Stimulated activated memory B cell treated with anti-CD40 and anti-IgM and Interleukin-4, amounts not matched to agents 10 μg/mL and 1 μg/mL and 100 μg/mL, for 72 hours (primary cell): ENCODE measurements at places on chromosomes 5 and 9.
A peak's percentile ranks its signal among the peaks of the same experiment; 100 is the strongest.

DNA sequence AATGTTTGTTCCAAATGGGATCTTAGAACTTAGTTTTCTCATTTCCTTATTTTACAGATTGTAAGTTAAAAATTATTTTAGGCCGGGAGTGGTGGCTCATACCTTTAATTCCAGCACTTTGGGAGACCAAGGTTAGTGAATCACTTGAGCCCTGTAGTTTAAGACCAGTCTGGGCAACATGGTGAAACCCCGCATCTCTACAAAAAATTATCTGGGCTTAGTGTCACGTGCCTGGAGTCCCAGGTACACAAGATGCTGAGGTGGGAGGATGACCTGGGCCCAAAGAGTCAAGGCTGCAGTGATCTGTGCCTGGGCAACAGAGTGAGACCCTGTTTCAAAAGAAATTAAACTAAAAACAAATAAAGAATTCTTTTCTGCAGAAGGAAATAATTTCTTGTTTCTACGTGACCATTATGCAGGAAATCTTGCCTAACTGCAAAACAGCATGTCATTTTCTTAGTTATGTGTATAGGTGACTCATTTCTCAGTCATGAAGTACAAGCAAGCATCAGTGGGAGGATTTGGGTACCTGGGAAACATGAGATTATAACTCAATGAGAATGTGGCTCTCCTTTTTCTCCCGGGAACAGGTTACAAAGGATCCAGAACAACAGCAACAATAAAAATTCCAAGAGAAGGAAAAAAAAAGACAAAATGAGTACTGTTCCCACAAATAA lies 375.1 kb upstream of the ST8SIA4 start:
- no peak for ATAC-seq

DNA sequence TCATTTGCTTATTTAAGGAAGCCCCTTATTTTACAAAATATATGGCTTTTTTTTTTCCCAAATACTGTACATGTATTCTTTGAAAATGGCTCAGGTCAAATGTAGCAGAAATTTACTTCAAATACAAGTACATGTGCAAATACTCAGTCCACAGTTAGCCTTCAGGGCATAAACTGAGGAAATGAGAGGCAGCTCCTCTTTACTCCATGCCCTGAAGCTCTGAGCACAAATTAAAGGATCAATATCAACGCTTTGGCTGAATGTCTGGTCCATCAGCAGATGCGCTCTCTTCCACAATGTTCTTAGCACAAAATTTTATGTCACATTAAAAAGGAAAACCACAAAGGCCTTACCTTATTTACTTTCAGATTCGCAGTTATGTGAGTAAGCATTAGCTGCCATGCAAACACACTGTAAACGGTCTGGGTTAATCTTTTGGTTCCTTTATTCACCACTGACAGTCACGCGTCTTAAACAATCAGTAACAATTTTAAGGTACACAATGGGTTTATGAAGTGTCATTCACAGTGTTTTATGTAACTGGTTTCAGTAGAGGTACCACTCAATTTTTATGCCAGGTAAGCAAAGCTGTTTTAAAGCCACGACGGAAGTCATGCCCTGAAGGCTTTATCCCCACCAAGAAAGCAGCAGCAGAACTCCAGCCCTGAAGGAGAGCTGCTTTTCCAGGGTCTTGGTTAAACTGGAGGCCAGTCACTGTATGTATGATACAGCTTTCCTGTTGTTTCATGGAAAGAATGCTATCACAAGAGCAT lies 103.4 kb downstream of the OTULIN start:
- no peak for ATAC-seq

DNA sequence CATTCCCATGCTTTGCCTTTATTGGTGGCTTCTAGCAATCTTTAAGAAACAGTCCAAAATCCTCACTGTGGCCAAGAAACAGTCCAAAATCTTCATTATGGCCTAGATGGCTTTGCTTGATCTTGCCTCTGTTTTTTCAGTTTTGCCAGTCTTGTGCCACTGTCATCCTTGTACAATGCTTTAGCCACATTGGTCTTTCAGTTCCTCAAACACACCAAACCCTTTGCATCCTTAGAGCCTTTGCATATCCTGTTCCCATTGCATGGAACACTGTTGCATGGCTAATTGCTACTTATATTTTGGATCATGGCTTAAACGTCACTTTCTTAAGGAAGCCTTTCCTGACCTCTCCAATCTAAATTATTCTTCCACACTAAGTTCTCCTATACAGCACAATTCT lies 22.1 kb downstream of the MRRF start:
- ATAC-seq, result peak; percentile 90

- ATAC-seq, result no peak
These were observed 6.2 kb upstream of the SPINK4 start for GRCh38 chr9:33233626-33234342.

DNA sequence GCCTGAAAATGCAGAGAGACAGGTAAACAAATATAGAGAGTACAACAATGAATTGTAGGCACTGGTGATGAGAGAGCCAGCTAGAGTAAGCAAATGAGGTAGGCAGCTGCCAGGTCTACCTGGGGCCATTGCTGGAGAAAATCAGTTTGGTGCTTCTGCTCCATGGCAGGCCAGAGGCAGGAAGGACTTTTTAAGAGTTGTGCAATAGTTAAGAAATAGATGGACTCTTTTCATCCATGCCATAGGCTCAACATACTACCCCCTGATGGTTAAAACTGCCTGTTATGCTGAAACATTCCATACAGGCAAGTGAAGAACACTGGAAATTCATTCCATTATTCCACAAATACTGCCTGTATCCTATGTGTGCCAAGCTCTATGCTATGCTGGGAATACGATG lies 86.5 kb upstream of the CCDC112 start:
- ATAC-seq, result no peak

DNA sequence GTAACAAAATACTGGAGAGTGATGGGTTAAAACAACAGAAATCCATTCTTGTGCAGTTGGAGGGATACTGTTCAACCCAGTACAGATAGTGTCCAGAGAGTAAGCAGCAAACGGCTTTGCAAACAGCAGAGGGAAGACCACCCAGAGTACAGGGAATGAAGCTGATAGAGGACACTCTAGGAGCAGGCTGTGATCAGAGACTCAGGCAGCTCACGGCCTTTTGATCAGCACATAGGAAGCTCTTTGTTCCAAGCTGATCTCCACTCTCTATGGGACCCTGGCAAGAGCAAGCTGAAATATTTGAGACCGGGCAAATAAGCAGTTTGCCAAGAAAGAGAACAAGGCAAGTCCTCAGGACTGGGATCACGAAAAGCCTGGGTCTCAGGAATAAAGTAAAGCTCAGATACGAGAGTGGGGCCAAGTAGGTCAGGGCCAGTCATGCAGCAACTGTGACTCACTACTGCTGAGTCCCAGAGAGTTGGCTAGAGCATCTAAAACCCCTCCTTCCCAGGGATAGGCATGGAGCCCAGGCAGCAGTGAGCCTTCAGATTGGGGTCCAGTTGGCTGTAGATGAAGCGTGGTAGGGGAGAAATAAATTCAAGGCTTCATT lies 52.4 kb downstream of the MELK start:
- ATAC-seq, result no peak

- no peak for ATAC-seq
These were observed 53.2 kb downstream of the C5orf22 start for GRCh38 chr5:31585166-31585894.

DNA sequence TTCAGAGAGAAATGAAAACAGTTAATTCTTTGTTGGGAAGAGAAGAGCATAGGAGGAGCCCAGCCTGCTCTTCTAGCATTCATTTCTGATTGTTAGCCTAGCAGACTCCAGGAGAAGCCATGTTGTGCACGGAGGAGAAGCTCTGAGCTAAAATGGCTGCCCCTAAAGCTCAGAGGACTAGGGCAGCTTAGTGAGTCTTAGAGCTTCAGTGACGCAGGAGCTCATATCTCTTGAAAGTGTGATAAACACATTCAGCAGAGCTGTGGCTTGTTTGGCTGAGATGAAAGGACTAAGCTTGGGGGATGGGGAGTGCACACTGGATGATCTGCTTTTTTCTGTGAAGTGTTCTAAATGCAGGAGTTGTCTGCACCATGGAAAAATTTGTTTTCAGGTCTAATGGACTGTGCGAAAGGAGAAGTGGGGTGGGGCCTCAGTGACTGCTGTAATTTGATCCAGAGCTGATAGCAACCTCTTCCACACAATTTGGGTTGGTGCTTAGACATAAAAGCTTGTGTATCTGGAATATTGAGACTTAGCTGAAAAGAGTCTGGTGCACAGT lies 58.5 kb downstream of the ZNF462 start:
- ATAC-seq, result no peak

GRCh38 chr5:99621772-99622681 lies 693.2 kb upstream of the CHD1 start:
- ATAC-seq, result no peak

GRCh38 chr5:164893071-164893470 lies 1387.7 kb downstream of the MAT2B start:
- no peak for ATAC-seq

- peak; percentile 88 for ATAC-seq
These were observed 354.8 kb downstream of the TMEM232 start for GRCh38 chr5:110371725-110372041.

DNA sequence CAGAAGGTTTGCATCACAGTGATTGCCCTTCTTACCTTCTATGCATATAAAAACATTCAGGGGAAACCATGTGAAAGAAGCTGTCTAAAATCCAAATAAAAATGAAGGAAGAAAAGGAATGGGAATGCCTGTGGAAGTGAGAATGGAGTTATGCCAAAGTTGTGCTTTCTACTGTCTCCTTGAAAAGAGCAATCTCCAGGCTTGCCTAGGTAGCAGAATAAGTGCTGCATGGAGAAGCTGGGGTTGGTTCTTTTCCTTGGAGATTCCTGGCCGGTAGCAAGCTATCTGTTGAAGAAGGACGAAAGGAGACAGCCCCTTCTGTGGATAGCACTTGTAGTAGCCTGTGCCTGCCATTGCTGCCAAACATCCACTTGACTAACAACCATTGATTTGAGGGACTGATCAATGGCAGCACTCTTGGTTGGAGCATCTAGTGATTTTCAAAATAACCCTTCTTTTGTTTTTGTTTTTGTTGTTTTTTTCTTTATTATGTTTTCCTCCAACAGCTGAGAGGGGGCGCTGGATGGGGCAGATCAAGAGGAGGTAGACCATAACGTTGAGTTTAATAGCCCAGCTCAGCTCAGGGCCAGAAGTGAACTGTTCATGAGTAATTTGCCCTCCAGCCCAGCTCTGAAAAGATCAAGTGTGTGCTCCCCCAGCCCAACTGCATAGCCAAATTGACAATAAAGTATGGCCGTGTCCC lies 1.6 kb downstream of the PLCXD3 start:
- peak; percentile 12 for ATAC-seq

DNA sequence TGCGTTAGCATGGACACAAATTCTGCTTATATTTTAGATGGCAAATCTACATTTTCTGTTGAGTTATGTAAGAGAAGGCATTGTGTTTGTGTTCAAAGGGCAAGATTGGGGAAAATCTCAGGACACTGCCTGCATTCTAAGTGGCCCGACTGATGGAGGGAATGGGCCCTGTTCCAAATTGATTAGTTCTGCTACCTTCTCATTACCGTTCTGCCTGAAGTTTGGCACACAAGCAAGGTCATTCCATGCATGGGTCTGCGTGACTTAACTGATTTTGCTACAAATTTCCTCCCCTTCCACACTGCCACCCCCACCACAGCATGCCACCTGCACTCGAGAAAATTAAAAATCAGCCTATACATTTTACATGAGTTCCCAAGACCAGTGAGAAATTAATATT lies 409.9 kb downstream of the BRINP1 start:
- ATAC-seq, result no peak

GRCh38 chr9:3664044-3664443 lies 138.2 kb upstream of the RFX3 start:
- ATAC-seq, result no peak

- no peak for ATAC-seq
These were observed 237.6 kb upstream of the RIOK2 start for GRCh38 chr5:97420646-97421045.

GRCh38 chr5:72857396-72857795 lies 40.9 kb downstream of the TNPO1 start:
- ATAC-seq, result no peak

GRCh38 chr5:168788107-168788506 lies 208.9 kb upstream of the PANK3 start:
- ATAC-seq, result no peak

GRCh38 chr9:131697097-131697496 lies 42.8 kb downstream of the RAPGEF1 start:
- no peak for ATAC-seq

DNA sequence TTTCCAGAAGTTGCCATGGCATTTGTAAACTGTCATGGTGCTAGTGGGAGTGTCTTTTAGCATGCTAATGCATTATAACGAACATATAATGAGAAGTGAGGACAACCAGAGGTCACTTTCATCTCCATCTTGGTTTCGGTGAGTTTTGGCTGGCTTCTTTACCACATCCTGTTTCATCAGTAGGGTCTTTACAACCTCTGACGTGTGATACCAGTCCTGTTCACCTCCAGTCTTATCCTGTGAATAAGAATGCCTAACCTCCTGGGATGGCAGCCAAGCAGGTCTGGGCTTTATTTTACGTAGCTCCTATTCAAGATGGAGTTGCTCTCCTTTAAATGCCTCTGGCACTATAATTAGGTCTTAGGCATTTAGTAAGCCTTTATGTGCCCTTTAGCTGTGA lies 20.4 kb upstream of the RFK start:
- no peak for ATAC-seq

- ATAC-seq, result no peak
These were observed 102.2 kb downstream of the SERINC5 start for GRCh38 chr5:80153586-80154126.

DNA sequence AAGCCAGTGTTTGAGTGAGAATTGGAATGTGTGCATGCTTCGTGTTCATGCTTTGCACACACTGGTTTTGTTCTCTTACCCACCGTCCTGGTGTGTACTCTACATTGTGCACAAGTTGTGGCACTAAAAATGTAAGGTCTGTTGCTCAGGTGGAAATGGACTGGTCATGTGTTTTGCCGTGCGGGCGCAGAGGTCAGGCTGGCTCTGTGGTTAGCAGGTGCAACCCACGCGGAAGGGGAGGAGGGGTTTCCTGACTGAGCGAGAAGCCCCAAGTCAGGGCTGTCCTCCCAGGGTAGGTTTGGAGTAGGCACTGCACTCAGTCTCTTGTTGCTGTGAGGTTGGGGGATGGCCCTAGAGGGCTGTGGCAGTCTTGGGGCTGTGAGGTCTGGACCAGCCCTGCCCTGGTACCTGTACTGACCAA lies 86.6 kb downstream of the EHMT1 start:
- ATAC-seq, result peak; percentile 91

- ATAC-seq, result no peak
These were observed 67.1 kb downstream of the GRAMD2B start for GRCh38 chr5:126490167-126490940.

GRCh38 chr5:369151-369868 lies 47.8 kb downstream of the AHRR start:
- peak; percentile 60 for ATAC-seq

DNA sequence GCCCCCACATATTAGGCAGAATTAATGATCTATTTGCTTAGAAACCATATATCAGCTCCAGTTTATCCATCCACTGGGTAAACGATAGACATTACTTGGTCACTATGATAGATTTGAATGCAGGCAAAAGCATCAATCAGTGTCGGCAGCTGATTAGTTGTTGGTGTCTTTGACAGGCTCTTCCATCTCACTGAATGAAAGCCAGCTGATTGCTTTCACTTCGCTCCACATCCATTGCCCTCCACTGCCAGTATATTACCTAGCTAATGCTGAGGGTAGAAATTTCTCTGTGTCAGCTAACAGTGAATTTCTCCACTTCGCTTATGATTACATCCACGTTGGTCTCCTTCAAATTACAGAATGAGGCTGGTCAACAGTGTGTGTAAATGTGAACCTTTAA lies 821.3 kb upstream of the TYRP1 start:
- no peak for ATAC-seq

- no peak for ATAC-seq
These were observed 48.0 kb downstream of the EPB41L4A start for GRCh38 chr5:112371067-112371466.

GRCh38 chr5:6492934-6493333 lies 44.3 kb downstream of the UBE2QL1 start:
- no peak for ATAC-seq

- no peak for ATAC-seq
These were observed 3.8 kb downstream of the SOX30 start for GRCh38 chr5:157648275-157648990.
